ENCODE measurements at places on chromosomes 4 and X.

- no peak for DNase-seq
These were observed 15.2 kb downstream of the SHROOM4 start for GRCh38 chrX:50798783-50799182.

DNA sequence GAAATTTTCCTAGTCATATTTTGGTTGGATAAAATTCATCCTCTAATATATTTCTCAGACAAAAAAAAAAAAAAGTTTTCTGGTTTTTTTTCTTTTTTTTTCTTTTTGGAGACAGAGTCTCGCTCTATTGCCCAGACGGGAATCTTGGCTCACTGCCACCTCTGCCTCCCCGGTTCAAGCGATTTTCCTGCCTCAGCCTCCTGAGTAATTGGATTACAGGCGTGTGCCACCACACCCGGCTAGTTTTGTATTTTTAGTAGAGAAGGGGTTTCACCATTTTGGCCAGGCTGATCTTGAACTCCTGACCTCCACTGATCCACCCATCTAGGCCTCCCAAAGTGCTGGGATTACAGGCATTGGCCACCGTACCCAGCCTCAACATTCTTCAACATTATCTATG lies 432.7 kb upstream of the PABPC4L start:
- no peak for DNase-seq

- no peak for DNase-seq
These were observed 270.8 kb downstream of the BCOR start for GRCh38 chrX:39826813-39827543.

GRCh38 chrX:73850124-73851013 lies 287.4 kb downstream of the CHIC1 start:
- DNase-seq = no peak

- no peak for DNase-seq
These were observed 14.5 kb downstream of the EVC2 start for GRCh38 chr4:5693871-5694270.

DNA sequence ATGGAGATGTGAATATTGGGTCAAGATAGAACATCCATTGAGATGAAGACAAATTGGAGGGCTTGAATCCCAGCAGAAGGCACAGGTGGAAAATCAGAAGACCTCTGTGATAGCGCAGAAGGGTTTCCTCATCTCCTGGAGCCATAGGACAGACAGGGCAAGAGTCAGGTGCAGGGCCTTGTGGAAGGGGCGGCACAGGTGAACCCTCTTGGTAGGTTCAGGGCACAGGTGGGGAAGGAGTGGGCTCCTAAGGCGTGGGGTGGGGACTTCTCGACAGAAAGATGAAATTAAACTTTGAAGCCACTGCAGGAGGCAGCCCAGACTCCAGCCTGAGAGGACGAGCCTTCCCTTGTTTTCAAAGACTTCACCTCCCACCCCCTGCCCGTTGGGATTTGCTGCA lies 9.3 kb upstream of the RGS12 start:
- no peak for DNase-seq

DNA sequence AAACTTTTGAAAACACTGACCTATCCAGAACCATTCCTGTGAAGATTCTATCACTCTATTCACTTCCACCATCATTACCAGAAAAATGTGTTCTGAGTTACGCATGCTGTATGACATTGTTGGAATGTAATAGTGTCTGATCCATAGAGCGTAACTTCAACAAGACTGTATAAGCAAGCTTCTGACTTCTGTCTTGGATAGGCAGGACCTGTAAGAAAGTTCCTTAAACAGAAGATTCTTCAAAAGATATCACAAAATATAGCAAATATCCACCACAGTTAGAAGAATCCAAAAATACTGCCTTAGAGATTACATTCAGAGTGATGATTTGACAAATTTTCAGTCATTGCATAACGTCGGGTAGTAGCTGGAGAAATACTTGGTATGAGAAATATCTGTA lies 14.0 kb upstream of the SPOCK3 start:
- DNase-seq = no peak

DNA sequence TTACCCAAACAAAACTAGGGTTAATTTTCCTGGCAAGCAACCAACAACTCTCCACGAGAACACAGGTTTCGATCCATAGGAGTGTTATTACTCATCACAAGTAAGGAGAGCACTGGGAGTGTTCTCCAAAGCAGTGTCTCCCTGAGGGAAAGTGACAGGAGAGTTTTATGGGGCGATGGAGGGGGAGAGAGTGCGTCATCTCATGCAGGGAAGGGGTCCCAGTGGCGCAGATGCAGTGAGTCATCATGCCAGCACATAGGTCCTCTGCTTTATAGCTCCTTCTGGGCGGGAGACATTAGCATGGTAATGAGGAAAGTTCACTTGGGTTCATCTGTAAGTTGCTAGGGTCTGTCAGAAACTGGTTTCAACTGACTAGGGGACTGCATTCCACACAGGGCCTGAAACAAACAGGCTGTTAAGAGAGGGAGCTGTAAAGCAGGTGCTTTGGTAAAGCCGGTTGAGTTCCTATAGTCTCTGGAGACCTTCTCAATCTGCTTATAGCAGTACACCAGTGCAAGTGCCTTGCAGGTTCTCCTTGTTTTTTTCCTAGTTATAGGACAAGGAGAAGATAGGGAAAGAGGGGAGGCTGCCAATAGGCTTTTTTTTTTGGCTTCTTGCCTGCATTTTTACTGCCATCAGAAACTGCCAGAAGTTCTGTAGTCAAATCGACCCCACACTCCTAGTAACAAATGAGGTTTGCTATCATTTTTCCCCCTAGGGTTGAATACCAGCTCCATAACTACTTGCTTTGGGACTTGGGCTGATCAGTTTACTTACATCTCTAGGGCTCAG lies 12.8 kb upstream of the BOD1L1 start:
- DNase-seq = peak; percentile 2

DNA sequence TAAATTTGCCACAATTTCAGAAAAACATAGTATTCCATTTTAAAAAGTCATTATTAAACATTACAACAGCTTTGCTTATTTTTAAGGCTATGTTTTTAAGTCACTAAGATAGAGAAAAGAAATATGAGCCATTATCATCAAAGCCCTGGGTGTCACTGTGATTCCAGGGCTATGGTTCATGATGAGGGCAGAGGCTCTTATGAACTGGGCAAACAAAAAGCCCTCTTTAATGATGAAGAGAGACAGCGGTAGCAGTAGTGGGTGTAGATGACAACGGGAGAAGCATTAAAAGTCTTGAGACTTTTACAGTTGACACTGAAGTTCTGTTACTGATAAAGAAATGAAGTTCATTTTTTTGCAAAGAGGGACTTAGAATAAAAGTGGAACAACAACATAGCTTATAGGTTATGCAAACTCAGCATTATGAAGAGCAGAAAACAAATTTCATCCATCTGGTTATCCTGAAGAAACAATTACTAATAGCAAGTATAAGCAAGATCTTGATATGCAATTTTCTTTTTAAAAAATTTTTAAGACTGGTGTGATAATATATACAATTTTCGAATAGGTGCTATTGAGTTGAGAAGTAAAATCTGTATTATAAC lies 202.7 kb upstream of the ETNPPL start:
- no peak for DNase-seq

- no peak for DNase-seq
These were observed 1.9 kb upstream of the AKAP17A start for GRCh38 chrX:1589356-1590130.

All from hippocampal formation (tissue), 2 donors.